ENCODE measurements at places on chromosomes 11 and 22.

GRCh38 chr11:115188898-115189278 is 315.3 kb downstream of the CADM1 start:
- DNase-seq = no peak

- DNase-seq = no peak
These were observed 919.1 kb downstream of the BRD1 start for GRCh38 chr22:48908547-48908946.

DNA sequence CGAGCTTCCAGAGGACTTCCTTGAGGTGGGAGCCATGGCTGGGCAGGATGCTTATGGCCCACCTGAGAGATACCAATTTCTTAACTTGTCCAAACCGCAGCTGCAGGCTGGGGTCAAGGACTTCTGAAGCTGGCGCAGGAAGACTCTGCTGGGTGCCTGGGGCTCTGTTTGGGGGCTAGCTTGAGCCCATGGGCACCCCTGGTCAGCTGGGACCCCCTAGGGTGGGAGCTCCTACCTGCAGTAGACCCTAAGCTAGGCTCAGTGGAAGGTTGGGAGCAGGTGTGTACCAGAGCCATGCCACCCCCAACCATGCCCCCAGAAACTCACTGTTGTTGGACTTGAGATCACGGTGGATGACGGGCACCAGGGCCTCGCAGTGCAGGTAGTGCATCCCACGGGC is 1.3 kb downstream of the MAP3K11 start:
- DNase-seq = no peak

DNA sequence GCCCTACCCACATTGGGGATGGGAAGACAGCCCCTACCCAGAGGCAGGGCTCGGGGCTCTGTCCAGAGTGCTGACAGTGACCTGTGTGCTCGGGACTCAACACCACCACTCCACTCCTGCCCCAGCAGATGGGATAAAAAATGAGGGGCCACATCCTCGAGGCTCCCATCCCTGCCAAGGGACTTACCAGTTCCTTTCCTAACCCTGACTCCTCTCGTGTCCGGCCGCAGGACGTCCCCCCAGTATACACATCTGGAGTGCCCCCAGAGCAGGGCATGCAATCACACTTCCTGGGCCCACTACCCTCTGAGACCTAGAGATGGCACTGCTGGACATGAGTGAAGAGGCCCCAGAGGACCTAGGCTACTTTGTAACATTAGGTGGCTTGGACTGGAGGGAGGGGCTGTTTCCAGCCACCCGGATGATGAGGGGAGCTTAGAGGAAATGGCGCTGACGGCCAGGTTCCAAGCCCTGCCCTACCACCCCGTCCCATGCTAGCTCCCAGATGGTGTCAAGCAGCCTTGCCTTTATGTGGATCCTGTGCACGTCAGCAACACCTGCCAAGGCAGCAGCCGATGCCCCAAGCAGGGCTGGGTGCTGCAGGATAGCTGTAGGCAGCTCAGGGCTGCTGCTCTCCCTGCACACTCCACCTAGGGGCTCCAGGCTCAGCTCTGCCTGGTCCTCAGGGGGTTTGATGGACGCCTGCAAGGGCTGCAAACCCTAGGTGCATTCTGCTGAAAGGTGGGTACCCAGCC is 86.6 kb downstream of the DGCR2 start:
- DNase-seq = no peak

GRCh38 chr11:35618497-35619115 is 346 bp downstream of the FJX1 start:
- DNase-seq = no peak

GRCh38 chr11:11400635-11401232 is 47.7 kb upstream of the CSNK2A3 start:
- DNase-seq = no peak

GRCh38 chr11:122156940-122157382 is 40.9 kb upstream of the BLID start:
- DNase-seq = no peak

DNA sequence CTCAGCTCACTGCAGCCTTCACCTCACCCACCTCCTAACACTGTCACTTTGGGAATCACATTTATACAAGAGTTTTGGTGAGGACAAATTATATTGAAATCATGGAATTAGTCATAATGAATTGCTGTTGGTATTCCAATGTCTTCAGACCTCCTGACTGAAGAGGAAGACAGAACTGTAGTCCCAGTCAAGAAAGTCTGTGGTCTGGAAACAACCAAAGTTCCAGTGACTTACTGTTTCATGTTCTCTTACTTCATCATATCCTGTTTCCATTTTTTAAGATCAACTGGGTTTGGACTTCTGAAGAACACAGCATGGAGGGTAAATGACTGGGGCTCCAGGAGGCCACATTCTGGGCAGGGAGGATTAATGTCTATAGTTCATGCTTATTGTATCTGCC is 43.0 kb upstream of the HIPK3 start:
- DNase-seq = no peak

GRCh38 chr11:69499186-69499917 is 17.9 kb downstream of the LINC01488 start:
- DNase-seq = no peak

Measured in activated CD4-positive, alpha-beta T cell treated with anti-CD3 and anti-CD28 coated beads, Interleukin-2, amount 50 U/mL, for 4 hours (primary cell).